ENCODE measurements at places on chromosomes 3 and 15.

DNA sequence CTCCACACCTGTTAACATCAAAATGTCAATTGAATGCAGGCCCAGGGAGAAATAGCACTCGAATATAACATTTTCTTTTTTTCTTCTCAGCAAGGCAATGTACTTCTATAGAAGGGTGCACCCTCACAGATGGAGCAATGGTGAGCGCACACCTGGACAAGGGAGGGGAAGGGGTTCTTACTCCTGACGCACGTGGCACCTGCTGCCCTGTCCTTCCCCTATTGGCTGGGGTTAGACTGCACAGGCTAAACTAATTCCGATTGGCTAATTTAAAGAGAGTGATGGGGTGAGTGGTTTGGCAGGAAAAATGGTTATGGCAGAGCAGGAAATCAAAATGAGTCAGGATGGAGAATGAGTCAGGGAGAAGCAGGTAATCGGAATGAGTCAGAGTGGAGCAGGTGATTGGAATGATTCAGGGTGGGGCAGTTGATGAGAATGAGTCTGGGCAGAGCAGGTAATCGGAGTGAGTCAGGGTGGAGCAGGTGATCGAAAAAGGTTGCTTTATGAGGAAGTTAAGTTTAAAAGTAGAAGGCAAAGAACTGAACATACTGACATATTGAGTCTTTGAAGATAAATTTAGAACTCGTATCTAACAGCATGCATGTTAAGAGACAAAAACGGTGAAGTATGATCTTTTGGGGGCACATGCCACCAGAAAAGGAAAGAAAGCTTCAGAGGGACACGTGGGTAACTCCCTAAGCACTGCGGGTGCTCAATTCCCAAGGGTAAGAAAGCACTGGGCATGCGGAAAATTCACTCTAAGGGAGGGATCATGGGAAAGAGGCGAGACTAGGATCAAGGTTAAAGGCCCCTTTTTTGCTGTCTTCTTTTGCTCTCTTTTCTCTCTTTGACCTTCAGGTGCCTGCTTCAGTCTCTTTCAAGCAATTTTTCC is 72.9 kb upstream of the GALNT15 start:
- no peak for DNase-seq

DNA sequence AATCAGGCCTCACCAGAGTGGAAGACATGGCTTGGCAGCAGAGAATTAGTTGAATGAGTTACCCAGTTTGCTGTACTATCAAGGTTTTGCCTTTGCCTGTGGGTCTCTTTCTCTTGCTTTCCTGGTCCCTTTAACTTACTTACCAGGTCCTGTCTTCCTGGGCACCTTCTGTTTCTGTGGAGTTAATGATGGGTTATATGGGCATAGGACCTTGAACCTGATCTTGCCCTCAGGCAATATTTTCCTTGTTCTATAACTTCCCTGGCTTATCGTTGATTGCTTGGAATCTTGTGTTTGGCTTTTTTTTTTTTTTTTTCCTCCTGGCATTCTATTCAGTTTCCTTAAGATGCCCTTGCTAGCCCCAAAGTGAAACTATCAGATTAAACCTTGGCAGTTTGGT is 106.8 kb downstream of the HHLA2 start:
- no peak for DNase-seq

- no peak for DNase-seq
These were observed 13.7 kb downstream of the C3orf62 start for GRCh38 chr3:49263159-49263889.

- DNase-seq: no peak
These were observed 43.0 kb upstream of the TLE3 start for GRCh38 chr15:70140543-70141375.

DNA sequence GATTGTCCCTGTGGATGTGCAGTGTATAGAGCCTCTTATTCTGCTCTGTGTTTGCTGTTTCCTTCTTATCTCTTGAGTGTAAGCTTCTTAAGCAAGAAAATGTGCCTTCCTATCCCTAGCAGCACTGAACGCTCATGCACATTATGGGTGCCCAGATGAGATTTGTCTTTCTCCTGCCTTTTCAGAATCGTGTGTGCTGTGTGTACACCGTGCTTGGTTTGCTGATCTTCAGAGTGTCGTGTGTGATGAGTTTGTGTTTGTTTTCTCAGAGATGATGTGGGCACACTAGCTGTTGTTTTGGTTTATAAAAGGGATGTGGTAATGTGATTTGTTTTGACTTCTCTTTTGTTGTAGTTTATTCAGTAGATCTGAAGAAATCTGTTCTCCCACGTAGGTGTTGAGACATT is 19.7 kb downstream of the GPR171 start:
- DNase-seq: no peak

DNA sequence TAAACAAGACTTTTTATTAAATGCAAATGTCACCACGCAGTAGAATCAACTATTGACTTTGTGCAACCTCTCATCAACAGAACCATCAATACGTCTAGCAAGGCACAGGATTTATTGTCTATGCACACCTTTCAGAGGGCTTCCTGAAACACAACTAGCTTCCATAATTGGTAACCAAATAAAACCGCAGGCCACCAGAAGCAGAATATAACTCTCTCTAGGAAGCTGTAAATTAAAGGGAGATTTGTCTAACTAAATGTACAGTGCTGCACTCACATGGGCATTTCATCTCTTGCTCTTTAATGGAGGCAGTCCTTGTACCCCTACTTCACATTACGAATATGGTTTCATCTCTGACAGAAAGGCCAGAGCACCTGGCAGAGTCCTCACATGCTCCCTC is 93.0 kb downstream of the FHIT start:
- DNase-seq: no peak
